ENCODE measurements at places on chromosomes 11 and 22.

- peaks cover 5% of the 10 kb centered on the region for H3K27me3 ChIP-seq
- H3K4me3 ChIP-seq = no peak overlapping the region
- peaks cover 6% of the 10 kb centered on the region for H3K4me1 ChIP-seq
- no peaks in the 10 kb centered on the region for H3K36me3 ChIP-seq
- H3K27ac ChIP-seq = no peak overlapping the region
Observed at GRCh38 chr11:3219281-3219892, 774 bp upstream of the MRGPRG start.

- no peaks in the 10 kb centered on the region for H3K36me3 ChIP-seq
- H3K4me1 ChIP-seq = peaks cover 9% of the 10 kb centered on the region
- DNase-seq = peak; percentile 56
- peaks cover 20% of the 10 kb centered on the region for H3K27me3 ChIP-seq
- peak within 1 kb of the TSS; percentile 93 for H3K4me3 ChIP-seq
Observed at GRCh38 chr22:18024276-18024939, at the start of gene MICAL3. Gene MICAL3 (minus strand): TSS chr22:18024561. CDS start chr22:17906812, 117,749 bp downstream.

GRCh38 chr22:50568626-50569025, 5.9 kb upstream of the SYCE3 start:
- H3K27ac ChIP-seq = no peak overlapping the region
- H3K4me1 ChIP-seq = no peaks in the 10 kb centered on the region
- H3K36me3 ChIP-seq = no peaks in the 10 kb centered on the region
- no peak overlapping the region for H3K4me3 ChIP-seq
- H3K27me3 ChIP-seq = no peaks in the 10 kb centered on the region

DNA sequence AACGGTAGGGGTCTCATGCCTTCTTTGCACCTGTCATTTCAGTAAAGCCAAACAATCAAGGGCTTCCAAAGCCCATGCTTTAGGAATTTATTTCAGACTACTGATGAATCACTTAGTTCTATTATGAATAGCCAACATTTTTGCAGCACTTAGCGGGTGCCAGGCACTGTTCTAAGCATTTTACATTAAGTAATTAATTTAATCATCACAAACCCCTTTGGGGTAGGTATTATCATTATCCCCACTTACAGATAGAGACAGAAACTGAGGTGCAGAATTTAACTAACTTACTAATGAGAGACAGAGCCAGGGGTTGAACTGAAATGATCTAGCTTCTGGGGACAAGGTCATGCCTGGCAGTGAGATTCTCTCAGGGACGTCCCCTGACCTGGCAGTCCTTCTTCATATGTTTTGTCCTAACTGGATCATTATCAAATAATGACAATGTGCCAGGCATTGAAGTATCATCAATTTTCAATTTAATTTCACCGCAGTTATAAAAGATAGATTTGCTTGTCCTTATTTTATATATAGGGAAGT, 31.7 kb upstream of the NAV2 start:
- H3K4me3 ChIP-seq = no peak overlapping the region
- no peak overlapping the region for H3K27ac ChIP-seq
- peaks cover 15% of the 10 kb centered on the region for H3K27me3 ChIP-seq
- no peak for DNase-seq

- H3K4me1 ChIP-seq = peaks cover 11% of the 10 kb centered on the region
- no peak overlapping the region for H3K27ac ChIP-seq
- H3K4me3 ChIP-seq = no peak overlapping the region
- no peaks in the 10 kb centered on the region for H3K36me3 ChIP-seq
Observed at GRCh38 chr11:64036087-64037026, 626 bp downstream of the FLRT1 start.

GRCh38 chr11:76141901-76142588, 64.3 kb downstream of the WNT11 start:
- H3K4me1 ChIP-seq = peaks cover 2% of the 10 kb centered on the region
- H3K36me3 ChIP-seq = no peaks in the 10 kb centered on the region

DNA sequence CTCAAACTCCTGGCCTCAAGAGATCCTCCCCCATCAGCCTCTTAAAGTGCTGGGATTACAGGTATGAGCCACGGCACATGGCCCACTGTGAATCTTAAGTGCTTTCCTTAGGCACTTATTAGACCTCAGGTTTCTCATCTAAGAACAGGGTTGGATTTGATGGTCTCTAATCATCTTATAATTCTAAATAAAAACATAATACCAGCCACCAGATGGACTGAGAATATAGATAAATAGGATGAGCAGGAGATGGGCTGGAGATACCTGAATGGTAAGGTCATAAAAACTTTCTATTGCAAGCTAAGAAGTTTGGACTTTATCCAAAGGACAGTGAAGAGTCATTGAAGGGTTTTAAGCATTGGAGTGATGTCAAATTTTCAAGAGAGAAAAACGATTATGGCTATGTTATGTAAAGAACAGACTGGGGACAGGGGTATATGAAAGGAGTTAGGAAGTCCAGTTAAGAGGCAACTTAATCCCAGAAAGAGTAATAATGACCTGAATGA, 85.2 kb downstream of the RELT start:
- peaks cover 6% of the 10 kb centered on the region for H3K4me1 ChIP-seq
- peaks cover 28% of the 10 kb centered on the region for H3K36me3 ChIP-seq
- H3K4me3 ChIP-seq = no peak overlapping the region
- DNase-seq = no peak

DNA sequence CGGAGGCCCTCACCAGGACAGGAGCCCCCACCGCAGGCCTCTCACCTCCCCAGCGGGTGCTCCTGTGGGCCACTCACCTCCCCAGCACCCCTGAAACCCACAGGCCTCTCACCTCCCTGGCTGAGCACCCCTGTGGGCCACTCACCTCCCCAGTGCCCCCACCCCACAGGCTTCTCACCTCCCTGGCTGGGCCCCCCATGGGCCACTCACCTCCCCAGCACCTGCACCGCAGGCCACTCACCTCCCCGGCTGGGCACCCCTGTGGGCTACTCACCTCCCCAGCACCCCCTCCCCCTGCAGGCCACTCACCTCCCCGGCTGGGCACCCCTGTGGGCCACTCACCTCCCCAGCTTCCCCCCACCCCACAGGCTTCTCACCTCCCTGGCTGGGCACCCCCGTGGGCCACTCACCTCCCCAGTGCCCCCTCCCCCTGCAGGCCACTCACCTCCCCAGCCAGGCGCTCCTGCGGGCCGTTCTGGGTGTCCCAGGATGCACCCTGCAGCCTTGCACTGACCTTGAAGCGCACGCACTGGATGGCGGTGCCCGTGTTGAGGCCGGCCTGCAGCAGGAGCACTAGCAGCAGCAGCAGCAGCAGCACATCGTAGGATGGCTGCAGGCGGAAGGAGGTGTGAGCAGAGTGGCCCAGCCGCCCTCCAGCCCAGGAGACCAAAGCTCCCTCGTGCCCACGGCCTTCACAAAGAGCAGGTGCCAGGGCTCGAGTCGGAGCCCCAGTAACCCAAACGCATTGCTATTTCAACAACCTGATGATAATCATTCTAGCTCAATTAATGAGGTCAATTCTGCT, 5.7 kb upstream of the TTLL8 start:
- no peaks in the 10 kb centered on the region for H3K4me1 ChIP-seq
- no peak overlapping the region for H3K4me3 ChIP-seq
- DNase-seq = no peak
- peaks cover 4% of the 10 kb centered on the region for H3K27me3 ChIP-seq

DNA sequence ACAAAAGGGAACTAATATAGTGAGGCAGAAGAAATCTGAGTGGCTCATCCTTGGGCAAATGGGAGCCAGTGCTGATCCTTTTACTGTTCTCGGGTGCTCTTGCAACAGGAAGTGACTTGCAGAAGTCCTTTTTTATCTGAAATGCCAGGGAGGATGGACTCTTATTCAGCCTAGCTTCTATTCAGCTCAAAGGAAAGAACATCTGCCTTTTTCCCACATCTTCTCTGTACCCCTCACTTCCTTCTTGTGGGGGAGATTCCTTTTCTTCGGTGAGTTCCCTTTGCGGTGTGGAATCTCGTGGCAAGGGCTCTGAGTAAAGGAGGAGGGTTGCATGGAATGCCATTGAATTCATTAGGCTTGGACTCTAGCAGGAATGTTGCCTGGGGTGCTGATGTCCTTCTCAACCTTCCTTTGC, 76.2 kb downstream of the ZBTB16 start:
- DNase-seq = no peak
- peaks cover 68% of the 10 kb centered on the region for H3K4me1 ChIP-seq
- no peaks in the 10 kb centered on the region for H3K27me3 ChIP-seq
- H3K36me3 ChIP-seq = no peaks in the 10 kb centered on the region
- no peak overlapping the region for H3K4me3 ChIP-seq
- H3K27ac ChIP-seq = no peak overlapping the region

GRCh38 chr11:70019576-70020011, 58.5 kb upstream of the ANO1 start:
- H3K4me1 ChIP-seq = no peaks in the 10 kb centered on the region
- H3K27ac ChIP-seq = no peak overlapping the region
- no peak for DNase-seq
- H3K27me3 ChIP-seq = peaks cover 24% of the 10 kb centered on the region
- no peaks in the 10 kb centered on the region for H3K36me3 ChIP-seq

All from naive thymus-derived CD8-positive, alpha-beta T cell (primary cell).